Stimulated activated CD8-positive, alpha-beta memory T cell treated with anti-CD3 and anti-CD28 coated beads, Interleukin-4, amount 100 ng/mL, for 1 hour (primary cell): ENCODE measurements at places on chromosomes 5 and 9.

GRCh38 chr9:121888438-121888775, 204.7 kb downstream of the TTLL11 start:
- no peak for DNase-seq

DNA sequence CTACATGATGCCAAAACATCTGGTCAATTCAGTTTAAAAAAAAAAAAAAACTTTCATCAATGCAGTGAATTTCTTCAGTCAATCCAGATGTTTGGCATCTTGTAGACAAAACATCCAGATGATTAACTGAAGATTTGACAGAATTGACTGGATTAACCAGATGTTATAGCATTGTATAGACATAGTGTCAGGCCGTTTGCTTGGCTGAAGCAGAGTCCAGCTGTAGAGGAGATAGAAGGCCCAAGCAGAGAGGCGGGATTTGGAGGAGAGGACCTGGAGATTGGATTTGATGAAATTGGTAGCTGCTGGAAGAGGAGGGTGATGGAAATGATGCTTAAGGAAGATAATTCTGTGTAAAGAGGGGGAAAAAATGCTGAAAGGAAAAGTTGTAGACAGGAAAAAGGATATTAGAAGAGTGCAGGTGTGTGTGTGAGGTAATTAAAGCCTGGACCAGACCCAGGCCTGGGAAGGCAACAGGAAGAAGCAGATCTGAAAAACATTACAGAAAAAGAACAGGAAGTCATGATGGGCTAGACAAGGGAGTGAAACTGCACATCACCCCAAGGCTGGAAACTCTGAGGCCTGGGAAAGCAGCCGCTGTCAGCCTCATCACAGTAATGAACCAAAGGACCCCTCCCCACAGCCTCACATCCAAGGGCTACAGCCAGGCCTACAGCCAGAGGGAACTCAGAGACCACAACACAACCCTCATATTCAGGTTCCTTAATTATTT, 258.3 kb downstream of the CWC27 start:
- DNase-seq, result no peak

GRCh38 chr5:146441896-146442295, 5.2 kb upstream of the TCERG1 start:
- DNase-seq, result no peak

- no peak for DNase-seq
Observed at GRCh38 chr9:16628413-16628812, 242.1 kb downstream of the BNC2 start.

- no peak for DNase-seq
Observed at GRCh38 chr5:87151547-87151946, 116.1 kb upstream of the RASA1 start.

DNA sequence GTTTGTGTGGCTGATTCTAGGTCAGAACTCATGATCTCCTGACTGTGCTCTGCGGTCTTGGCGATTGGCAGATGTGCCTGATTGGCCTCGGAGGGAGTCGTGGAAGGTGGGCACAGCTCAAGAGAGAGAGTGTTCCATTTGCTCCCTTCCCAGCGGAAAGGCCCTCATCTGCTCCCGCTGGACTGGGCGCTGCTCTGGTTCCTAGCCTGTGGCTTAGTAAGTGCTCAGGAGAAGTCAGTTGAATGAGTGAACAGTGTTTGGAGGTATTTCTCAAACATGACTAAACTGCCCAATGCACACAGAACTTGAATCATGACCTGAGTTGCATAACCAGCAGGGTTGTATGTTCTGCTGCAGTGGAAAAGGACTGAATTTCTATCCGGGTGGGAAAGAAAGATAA, 120.2 kb upstream of the PITX1 start:
- no peak for DNase-seq
